ENCODE measurements at places on chromosomes 11 and 22.

DNA sequence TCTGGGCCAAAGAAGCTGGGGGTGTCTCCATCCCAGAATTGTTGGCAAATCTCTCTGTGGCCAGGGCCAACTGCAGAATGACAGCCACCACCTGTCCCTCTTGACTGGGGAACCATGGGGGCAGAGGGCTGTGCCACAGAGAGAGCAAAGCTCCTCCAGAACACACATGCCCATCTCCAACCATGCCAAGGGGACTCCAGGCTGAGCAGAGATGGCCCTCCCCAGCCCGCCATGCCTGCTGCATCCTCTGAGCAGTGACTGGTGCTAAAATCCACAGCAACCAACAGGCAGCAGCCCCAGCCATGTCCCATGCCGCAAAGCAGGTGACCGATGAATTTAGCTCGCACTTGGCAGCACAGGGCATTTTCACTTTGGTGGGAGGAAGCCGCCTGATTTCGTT is 45.0 kb downstream of the LARGE1 start:
- DNase-seq = no peak

DNA sequence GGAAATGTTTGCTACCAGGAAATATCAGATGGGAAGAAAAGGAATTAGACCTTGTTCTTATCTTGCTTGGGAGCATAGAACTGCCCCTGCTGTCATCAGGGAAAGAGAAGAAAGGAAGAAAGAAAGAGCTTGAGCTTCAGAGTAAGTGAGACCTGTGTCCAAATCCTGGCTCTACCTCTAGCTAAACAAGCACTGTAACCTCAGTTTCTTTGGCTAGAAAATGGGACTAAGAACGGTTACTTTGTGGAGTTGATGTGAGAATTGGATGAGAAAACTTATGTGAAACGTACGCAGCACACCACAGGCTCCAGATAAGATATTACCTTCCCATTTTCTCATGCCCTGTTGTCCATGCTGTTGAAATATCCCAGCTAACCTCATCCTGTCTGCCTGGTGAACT is 57.1 kb upstream of the CREB3L1 start:
- DNase-seq = no peak

GRCh38 chr22:48927591-48927990 is 900.1 kb downstream of the BRD1 start:
- no peak for DNase-seq

- no peak for DNase-seq
These were observed 7.3 kb downstream of the KCNJ11 start for GRCh38 chr11:17381156-17381555.

DNA sequence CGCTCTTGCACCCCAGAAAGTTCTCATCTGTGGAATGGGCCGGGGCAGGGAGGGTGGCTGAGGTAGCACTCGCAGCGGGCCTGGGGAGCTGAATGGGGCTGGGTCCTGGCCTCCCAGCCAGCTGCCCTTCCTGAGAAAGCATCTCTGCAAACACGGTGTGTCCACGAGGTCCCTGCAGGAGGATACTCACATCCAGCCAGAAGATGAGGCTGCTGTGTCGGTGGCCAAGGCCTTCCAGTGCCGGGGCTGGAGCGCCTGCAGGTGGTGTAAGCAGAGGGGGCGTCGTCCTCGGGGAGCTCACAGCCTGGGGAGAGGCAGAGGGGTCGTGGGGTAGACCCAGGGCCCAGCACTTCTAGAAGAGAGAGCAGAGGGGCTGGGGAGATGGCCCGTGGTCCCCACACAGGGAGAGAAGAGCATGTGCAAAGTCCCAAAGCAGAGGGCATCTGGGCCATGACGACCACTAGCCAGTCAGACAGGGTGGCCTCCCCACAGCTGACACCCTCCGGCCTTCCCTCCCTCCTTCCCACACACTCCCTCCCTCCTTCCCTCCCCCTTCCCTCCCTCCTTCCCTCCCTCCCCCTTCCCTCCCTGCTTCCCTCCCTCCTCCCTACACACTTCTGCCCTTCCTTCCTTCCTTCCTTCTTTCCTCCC is 97.9 kb downstream of the WNT7B start:
- no peak for DNase-seq

DNA sequence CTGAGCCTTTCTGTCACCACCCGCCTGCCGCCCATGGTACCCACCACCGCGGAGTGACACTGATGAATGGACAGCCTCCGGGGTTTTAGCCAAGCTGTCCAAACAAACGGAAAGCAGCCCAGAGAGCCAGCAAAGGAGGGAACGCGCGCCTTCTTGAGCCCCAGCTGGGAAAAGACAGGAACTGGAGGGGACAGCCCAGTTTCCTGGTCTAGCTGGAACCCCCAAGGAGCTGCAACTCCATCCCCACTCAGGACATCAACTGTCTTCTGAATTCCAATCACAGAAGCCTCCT is 33.7 kb downstream of the SHISAL1 start:
- no peak for DNase-seq

DNA sequence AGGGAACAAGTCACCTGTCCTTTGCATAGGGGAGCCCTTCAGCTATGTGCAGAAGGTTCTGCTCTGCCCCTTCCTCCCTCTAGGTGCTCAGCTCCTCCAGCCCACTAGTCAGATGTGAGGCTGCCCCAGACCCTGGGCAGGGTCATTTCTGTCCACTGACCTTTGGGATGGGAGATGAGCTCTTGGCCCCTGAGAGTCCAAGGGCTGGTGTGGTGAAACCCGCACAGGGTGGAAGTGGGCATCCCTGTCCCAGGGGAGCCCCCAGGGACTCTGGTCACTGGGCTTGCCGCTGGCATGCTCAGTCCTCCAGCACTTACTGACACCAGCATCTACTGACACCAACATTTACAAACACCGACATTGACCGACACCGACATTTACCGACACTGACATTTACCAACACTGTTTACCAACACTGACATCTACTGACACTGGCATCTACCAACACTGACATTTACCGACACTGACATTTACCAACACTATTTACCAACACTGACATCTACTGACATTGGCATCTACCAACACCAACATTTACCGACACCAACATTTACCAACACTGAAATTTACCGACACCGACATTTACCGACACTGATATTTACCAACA is 71.9 kb upstream of the PPP6R3 start:
- no peak for DNase-seq

- DNase-seq = no peak
These were observed 404.2 kb downstream of the LUZP2 start for GRCh38 chr11:24900960-24901549.

DNA sequence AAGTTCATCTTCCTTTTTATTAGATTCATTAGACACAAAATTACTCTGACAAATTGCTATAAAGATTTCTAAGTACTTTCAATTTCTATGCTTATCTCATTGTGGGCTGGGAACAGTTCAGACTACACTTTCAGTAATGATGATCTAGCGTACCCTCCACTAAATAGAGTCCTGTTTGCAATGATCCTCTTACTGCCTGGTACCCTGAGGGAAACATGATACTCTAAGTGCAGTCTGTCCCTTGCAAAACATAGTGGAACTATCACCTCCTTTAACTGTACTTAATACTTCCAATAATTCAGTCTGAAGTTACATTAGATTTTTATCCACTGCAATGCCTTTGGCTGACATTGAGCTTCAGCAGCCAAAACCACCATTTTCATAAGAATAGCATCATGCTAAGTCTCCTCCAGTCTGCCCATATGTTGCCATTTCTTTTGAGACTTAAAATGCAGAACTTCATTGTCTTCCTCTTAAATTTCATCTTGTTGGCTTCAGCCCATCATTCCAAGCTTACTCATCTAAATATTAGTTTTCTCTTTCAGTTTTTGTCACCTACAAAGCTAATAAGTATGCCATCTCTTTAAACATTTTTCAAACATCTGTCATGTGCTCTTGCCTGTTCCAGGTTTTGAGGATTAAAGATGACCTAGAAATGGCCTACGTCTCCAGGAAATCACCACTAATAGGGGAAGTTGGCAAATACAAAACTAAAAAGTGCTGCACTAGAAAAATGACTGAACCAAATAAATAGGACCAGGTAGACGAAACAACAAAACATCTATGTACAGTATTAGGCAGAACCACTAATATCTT is 55.5 kb downstream of the PAK1 start:
- DNase-seq = no peak

Data from T follicular helper cell (primary cell).